ELF-1 (cell line): ENCODE measurements at places on chromosomes 6 and 20.

DNA sequence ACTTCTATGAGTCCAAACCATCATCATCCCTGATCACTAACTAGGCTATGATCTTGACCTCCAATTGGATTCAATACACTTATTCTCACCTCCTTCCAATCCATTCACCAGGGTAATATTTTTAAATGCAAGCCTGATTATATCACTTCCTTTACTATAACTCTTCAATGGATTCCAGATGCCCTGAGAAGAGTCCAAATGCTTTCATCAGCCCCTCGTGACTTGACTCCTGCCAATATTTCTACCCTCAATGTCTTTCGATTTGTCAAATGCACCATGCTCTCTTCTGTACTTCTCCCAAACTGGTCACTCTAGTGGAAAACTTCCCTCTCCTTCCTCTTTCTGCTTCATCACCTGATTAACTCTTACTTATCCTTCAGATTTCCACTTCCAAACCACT lies 70.8 kb downstream of the CD164 start:
- no peak for DNase-seq

- DNase-seq: no peak
These were observed 20.6 kb upstream of the SIRPA start for GRCh38 chr20:1874450-1875182.

DNA sequence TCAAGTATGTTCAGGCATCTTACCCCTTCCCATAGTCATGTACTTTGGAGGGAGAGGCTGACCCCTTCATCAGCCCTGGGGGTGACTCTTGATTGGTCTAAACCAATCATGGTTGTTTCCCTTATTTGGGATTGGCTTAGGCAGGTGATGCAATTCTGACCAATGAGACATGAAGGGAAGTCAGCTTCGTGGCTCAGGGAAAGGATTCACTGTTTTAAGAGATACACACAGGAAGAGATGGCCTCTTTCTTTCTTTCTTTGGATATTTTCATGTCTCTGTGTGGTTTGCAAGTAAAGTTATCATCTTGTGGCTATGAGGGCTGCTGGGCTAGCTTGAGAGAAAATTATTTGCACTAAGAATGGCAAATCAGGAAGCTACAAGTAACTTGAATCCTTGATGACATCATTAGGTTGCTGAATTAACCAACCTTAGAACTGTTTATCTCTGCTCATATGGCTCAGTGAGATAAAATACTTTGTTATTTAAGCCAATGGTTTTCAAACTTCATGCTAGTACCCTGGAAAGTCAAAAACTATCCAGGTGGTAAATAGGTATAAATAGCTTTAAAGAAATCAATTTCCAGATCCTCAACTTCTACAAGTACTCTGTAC lies 144.2 kb upstream of the CENPW start:
- DNase-seq: no peak

- no peak for DNase-seq
These were observed 102.7 kb downstream of the KCNQ5 start for GRCh38 chr6:72724545-72724944.

DNA sequence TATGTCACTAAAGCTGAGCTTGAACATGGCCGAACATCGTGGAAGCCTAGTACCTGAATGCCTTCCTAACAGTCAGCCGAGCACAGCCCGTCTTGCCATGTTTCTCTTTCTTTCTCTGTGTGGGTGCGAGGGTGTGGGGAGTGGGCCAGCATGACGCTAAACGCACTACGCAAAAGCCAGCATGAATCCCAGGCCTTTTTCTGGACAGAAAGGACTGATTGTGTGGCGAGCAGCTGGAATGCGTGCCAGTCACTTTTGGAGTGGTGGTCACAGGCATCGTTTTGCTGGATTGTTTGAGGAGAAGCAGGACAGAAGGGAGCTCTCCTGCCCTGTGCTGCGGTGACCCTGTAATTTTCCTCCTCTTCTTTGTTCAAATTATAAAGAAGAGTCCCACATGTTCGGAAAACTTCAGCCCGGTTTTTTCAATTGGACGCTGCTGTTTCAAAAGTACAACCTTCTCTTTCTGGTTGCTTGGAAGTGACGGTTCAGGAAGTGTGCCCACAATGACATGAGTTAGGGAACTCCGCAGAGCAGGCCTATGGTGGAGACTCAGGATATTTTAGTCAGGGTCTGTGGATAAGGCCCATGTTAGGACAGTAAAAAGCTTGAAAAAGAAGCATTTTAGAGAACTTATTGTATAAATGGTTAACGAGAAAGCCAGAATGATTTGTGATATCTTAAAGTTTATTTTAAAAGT lies 54.3 kb downstream of the PDE7B start:
- DNase-seq: no peak

GRCh38 chr20:14617123-14617522 lies 279.7 kb upstream of the FLRT3 start:
- DNase-seq: no peak

DNA sequence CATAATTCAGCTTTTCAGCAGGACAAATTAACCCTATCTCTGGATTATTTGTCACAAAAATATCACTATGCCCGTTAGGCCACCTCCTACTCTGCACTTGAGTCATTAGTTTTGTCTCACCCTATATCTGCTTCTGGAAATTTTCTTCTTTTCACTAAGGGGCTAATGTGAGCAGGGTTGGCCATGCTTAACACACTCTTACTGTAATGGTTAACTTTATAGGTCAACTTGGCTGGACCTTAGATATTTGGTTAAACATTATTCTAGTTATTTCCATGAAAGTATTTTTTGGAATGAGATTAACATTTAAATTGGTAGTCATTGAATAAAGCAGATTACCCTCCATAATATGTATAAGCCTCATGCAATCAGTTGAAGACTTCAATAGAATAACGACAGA lies 394.6 kb upstream of the PTCHD4 start:
- no peak for DNase-seq

DNA sequence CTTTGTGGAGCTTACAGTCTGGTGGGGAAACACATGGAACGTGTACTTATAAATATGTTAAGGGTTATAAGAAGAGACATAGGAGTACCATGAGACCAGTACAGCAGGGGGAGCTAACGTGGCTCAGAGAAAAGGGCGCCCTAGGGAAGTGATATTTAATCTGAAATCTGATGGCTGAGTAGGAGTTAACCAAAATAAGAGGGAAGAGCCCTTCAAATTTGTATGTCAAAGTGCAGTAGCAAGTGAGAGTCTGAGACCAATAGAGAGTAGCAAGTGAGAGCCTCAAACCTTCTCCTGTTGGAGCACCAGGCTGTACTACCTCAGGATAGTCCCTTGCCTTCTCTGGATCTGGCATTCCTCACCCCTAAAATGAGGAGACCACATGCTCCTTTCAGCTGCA lies 6.1 kb upstream of the PKIG start:
- DNase-seq: no peak
